ENCODE measurements at places on chromosomes 5 and 9. TPM values are rescaled to one million over a fixed set of nuclear protein-coding genes. Genes with fewer than 3 reads are reported as not detected.

DNA sequence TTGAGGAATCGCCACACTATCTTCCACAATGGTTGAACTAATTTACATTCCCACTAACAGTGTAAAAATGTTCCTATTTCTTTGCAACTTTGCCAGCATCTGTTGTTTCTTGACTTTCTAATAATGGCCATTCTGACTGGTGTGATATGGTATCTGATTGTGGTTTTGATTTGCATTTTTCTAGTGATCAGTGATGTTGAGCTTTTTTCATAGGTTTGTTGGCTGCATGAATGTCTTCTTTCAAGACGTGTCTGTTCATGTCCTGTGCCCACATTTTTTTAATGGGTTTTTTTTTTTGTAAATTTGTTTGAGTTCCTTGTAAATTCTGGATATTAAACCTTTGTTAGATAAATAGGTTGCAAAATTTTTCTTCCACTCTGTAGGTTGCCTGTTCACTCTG is 615.9 kb downstream of the SEMA5A start:
- H3K27ac ChIP-seq = no peak overlapping the region
- no peak overlapping the region for H3K4me3 ChIP-seq
- H3K36me3 ChIP-seq = no peaks in the 10 kb centered on the region
- no peaks in the 10 kb centered on the region for H3K27me3 ChIP-seq
- DNase-seq = no peak

GRCh38 chr5:152405145-152405544 is at the start of gene NMUR2:
Gene NMUR2, minus strand, starts transcription at chr5:152405279. Its CDS starts 166 bp downstream, at chr5:152405113.
- no peak within 1 kb of the TSS for H3K27ac ChIP-seq
- no peaks in the 10 kb centered on the region for H3K4me1 ChIP-seq
- no peak within 1 kb of the TSS for H3K4me3 ChIP-seq
- peaks cover 22% of the 10 kb centered on the region for H3K27me3 ChIP-seq
- H3K36me3 ChIP-seq = no peaks in the 10 kb centered on the region

DNA sequence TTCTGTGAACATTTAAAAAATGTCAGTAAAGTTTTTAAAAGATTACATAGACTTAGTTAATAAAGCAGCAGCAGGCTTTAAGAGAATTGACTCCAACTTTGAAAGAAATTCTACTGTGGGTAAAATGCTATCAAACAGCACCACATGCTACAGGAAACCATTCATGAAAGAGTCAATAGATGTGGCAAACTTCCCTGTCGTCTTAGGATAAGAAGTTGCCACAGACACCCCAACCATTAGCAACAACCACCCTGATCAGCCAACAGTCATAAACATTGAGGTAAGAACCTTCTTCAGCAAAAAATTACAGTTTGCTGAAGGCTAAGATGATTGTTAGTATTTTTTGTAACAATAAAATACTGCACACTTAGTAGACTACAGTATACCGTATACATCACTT is 278.2 kb downstream of the CSNK1G3 start:
- H3K4me3 ChIP-seq = no peak overlapping the region
- no peak overlapping the region for H3K27ac ChIP-seq
- H3K27me3 ChIP-seq = no peaks in the 10 kb centered on the region

DNA sequence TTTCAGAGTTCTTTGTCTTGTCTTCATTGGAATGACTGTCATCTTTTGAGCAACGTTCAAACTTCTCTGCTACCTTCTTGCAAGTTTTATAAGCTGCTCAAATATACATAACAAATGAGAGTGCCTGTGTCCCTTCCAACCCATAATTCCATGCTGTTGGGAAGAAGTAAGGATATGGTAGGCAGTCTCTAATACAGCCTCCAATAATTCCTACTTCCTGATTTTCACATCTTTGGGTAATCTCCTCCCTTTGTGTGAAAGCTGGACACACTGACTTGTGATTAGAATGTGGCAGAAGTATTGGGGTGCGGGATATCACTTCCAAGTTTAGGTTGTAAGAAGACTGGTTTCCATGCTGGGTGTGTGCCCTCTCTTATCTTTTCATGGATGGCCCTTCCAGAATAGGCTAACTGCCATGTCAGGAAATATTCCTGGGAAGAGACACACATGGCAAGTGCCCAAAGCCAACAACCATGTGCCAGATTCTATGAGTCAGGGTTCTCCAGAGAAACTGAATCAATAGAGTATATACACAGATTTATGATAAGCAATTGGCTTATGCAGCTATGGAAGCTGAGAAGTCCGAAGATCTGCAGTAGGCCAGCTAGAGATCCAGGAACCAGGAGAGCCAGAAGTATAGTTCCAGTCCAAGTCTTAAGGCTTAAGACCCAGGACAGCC is 531.3 kb downstream of the NTRK2 start:
- no peak overlapping the region for H3K27ac ChIP-seq
- DNase-seq = no peak
- no peaks in the 10 kb centered on the region for H3K36me3 ChIP-seq
- H3K4me1 ChIP-seq = no peaks in the 10 kb centered on the region

GRCh38 chr9:108376140-108376539 is 479.6 kb downstream of the ACTL7B start:
- no peaks in the 10 kb centered on the region for H3K4me1 ChIP-seq
- no peak for DNase-seq
- H3K27me3 ChIP-seq = no peaks in the 10 kb centered on the region
- no peak overlapping the region for H3K4me3 ChIP-seq
- H3K27ac ChIP-seq = no peak overlapping the region
- H3K36me3 ChIP-seq = no peaks in the 10 kb centered on the region

GRCh38 chr9:20552874-20553557 is 69.3 kb downstream of the MLLT3 start:
- H3K4me3 ChIP-seq = peak overlapping the region; percentile 19
- no peaks in the 10 kb centered on the region for H3K27me3 ChIP-seq
- H3K36me3 ChIP-seq = no peaks in the 10 kb centered on the region
- H3K4me1 ChIP-seq = peaks cover 59% of the 10 kb centered on the region
- peak overlapping the region; percentile 88 for H3K27ac ChIP-seq

- no peak overlapping the region for H3K4me3 ChIP-seq
- H3K27me3 ChIP-seq = peaks cover 42% of the 10 kb centered on the region
- H3K4me1 ChIP-seq = no peaks in the 10 kb centered on the region
- no peak for DNase-seq
Observed at GRCh38 chr5:88540471-88541115, 271.9 kb upstream of the TMEM161B start.

DNA sequence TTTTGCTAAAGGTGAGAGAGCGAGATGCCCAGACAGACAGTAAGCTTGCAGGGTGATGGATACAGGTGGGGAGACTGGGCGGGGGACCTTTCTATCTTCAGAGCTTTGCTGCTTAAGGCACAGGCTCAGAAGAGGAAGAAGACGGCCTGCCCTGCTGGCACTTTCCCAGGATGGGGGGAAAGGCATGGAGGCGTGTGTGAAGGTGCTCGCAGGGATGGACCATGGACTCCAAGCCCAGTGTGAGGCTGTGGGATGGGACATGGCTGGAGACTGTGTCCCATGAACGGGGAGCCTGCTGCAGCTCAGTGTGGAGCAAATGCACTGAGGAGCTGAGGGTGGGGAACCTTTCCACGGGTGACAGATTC is 243.2 kb upstream of the IRX4 start:
- no peak overlapping the region for H3K27ac ChIP-seq
- H3K36me3 ChIP-seq = peaks cover 3% of the 10 kb centered on the region
- no peaks in the 10 kb centered on the region for H3K4me1 ChIP-seq
- DNase-seq = no peak
- H3K4me3 ChIP-seq = no peak overlapping the region
- peaks cover 55% of the 10 kb centered on the region for H3K27me3 ChIP-seq

GRCh38 chr5:169423580-169424278 is 122.8 kb upstream of the SLIT3 start:
- no peak overlapping the region for H3K4me3 ChIP-seq
- no peak overlapping the region for H3K27ac ChIP-seq
- H3K4me1 ChIP-seq = no peaks in the 10 kb centered on the region
- peaks cover 28% of the 10 kb centered on the region for H3K27me3 ChIP-seq

DNA sequence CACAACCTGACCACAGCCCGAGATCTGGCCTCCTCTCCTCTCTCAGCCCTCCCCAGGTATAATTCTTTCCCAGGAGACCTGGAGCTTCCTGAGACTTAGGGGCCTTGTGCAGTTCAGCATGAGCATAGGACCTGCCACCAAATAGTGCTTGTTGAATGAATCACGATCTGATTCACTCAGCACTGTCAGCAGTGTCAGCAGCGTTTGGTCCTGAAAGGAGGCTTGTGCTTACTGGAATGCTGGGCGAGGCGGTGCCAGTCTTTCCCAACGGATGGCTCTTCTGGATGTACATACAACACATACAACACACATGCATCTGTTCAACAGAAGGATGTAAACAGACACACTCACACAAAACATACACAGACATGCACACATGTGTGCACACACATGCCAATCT is 173.3 kb downstream of the COL23A1 start:
- DNase-seq = no peak
- peaks cover 6% of the 10 kb centered on the region for H3K4me1 ChIP-seq
- no peak overlapping the region for H3K27ac ChIP-seq
- peaks cover 62% of the 10 kb centered on the region for H3K27me3 ChIP-seq

DNA sequence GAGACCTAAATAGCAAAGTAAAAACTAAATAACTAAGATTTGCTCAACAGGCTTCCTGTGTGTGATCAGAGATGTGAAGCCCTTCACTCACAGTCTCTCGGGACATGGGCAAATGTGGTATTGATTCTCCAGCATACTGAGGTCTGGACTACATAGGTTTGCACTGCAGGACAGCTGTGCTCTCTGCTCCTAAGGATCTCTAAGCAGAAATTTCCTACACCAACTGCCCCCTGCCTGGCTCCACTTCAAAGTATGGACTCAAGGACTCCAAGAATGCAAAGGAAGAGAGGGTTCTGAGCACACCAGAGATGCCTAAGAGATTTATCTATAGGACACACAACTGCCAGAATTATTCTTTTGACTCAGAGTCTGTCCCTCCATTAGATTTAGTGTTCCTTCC is 487.2 kb downstream of the SEMA5A start:
- H3K4me3 ChIP-seq = no peak overlapping the region
- no peaks in the 10 kb centered on the region for H3K36me3 ChIP-seq
- no peaks in the 10 kb centered on the region for H3K4me1 ChIP-seq

DNA sequence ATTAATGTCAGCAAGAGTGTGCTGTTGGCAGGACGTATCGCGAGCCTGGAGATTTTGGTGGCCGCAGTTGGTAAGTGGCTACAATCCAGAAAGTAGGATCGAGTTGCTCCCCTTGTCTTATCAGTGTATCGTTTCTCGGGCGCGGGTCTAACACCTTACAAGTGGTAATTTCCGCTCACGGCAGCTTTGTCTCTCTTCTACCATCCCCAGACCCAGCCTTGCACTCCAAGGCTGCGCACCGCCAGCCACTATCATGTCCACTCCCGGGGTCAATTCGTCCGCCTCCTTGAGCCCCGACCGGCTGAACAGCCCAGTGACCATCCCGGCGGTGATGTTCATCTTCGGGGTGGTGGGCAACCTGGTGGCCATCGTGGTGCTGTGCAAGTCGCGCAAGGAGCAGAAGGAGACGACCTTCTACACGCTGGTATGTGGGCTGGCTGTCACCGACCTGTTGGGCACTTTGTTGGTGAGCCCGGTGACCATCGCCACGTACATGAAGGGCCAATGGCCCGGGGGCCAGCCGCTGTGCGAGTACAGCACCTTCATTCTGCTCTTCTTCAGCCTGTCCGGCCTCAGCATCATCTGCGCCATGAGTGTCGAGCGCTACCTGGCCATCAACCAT is 1.1 kb downstream of the PTGER4 start:
- no peaks in the 10 kb centered on the region for H3K27me3 ChIP-seq
- peak overlapping the region; percentile 97 for H3K4me3 ChIP-seq
- peak overlapping the region; percentile 98 for H3K27ac ChIP-seq
- H3K36me3 ChIP-seq = peaks cover 17% of the 10 kb centered on the region

- H3K36me3 ChIP-seq = no peaks in the 10 kb centered on the region
- H3K27ac ChIP-seq = peak overlapping the region; percentile 67
- no peaks in the 10 kb centered on the region for H3K27me3 ChIP-seq
- no peak for DNase-seq
- peaks cover 10% of the 10 kb centered on the region for H3K4me1 ChIP-seq
Observed at GRCh38 chr5:178123094-178123965, 7.5 kb upstream of the RMND5B start.

- peaks cover 20% of the 10 kb centered on the region for H3K27me3 ChIP-seq
- no peak overlapping the region for H3K27ac ChIP-seq
- no peak for DNase-seq
- H3K36me3 ChIP-seq = peaks cover 2% of the 10 kb centered on the region
Observed at GRCh38 chr9:87954230-87954629, 20.1 kb downstream of the CDK20 start.

ATP10B gene
- total RNA-seq = not detected

SLC6A7 gene
- not detected for total RNA-seq

DMRT3 gene
- total RNA-seq = not detected

MLANA gene
- total RNA-seq = not detected

CMYA5 gene
- total RNA-seq = 0.15 TPM

HMCN2 gene
- not detected for total RNA-seq

RRAGA gene
- 37.0 TPM for total RNA-seq

Measured in T-helper 17 cell (primary cell).